ENCODE measurements at places on chromosomes 12 and 14. TPM values are rescaled to one million over a fixed set of nuclear protein-coding genes. Genes with fewer than 3 reads are reported as not detected.

- no peak overlapping the region for H3K4me3 ChIP-seq
- no peaks in the 10 kb centered on the region for H3K27me3 ChIP-seq
- no peak overlapping the region for H3K27ac ChIP-seq
- no peak for DNase-seq
- no peaks in the 10 kb centered on the region for H3K36me3 ChIP-seq
- no peaks in the 10 kb centered on the region for H3K4me1 ChIP-seq
Observed at GRCh38 chr12:117820216-117820907, 148.4 kb downstream of the KSR2 start.

- H3K27me3 ChIP-seq: no peaks in the 10 kb centered on the region
- H3K36me3 ChIP-seq: no peaks in the 10 kb centered on the region
- peaks cover 76% of the 10 kb centered on the region for H3K4me1 ChIP-seq
- DNase-seq: no peak
Observed at GRCh38 chr14:98140862-98141530, 1131.0 kb downstream of the BCL11B start.

DNA sequence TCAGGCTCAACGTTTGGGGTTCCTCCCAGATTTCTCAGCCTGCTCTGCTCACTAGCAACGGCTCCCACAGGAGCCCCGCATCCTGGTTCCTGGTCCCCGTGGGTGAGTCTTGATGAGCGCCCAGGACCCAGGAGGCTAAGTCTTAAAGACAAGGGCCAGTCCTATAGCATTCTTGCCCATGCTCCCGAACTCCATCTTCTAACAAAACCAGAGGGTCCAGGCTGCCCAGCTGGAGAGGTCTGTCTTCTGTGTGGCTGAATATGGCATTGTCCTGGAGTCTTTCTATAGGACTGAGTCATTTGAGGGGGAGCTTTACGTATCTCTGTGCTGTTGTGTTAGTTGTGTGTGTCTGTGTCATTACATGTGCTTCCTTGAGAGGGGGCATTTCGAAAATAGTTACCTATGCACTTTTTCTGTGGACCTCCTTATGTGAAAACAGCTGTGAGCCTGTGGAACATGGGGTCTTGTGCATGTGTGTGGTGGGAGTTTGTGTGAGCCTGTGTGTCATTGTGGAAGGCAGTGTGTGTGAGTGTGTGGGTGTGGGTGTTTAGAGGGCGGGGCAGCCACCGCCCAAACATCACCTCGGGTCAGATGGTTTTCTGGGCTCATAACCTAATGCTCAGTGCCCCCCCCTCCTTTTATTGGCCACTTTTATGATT lies 9.1 kb upstream of the TBX5 start:
- DNase-seq: no peak
- peaks cover 15% of the 10 kb centered on the region for H3K27me3 ChIP-seq
- H3K27ac ChIP-seq: no peak overlapping the region
- no peak overlapping the region for H3K4me3 ChIP-seq
- no peaks in the 10 kb centered on the region for H3K36me3 ChIP-seq

Gene LRRC9
- total RNA-seq: 0.47 TPM

GRCh38 chr14:50333014-50333509 lies 20.9 kb downstream of the DMAC2L start:
- H3K27me3 ChIP-seq: no peaks in the 10 kb centered on the region
- DNase-seq: no peak
- H3K4me1 ChIP-seq: peaks cover 9% of the 10 kb centered on the region
- no peak overlapping the region for H3K27ac ChIP-seq
- H3K4me3 ChIP-seq: no peak overlapping the region
- peaks cover 4% of the 10 kb centered on the region for H3K36me3 ChIP-seq

- no peaks in the 10 kb centered on the region for H3K36me3 ChIP-seq
- no peaks in the 10 kb centered on the region for H3K4me1 ChIP-seq
- no peak overlapping the region for H3K27ac ChIP-seq
- H3K27me3 ChIP-seq: no peaks in the 10 kb centered on the region
- no peak for DNase-seq
Observed at GRCh38 chr12:71400481-71400880, 39.1 kb upstream of the LGR5 start.

- peak overlapping the region; percentile 79 for H3K4me3 ChIP-seq
- no peaks in the 10 kb centered on the region for H3K36me3 ChIP-seq
- H3K4me1 ChIP-seq: peaks cover 90% of the 10 kb centered on the region
- peak overlapping the region; percentile 86 for H3K27ac ChIP-seq
Observed at GRCh38 chr12:122894193-122895121, 1.5 kb downstream of the VPS37B start.

Gene GPR132
- 47.3 TPM for total RNA-seq

Gene PNP
- 106 TPM for total RNA-seq

DNA sequence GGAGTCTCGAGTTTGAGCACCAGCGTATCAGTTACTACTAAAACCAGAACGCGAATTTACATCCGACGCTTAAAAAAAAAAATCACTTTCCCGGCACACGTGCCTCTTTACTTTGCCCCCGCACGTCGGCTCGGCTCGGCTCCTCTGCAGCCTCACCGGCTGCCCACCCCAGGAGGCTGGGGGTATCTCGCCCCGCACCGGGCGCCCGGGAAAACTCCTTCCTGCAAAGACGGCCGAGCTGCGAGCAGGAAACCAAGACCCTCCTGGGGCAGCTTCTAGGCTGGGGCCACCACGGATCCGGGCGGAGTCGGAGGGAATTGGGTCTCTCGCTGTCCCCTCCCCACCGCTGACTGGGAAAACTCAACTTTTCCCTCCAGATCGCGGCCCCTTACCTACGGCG lies 610 bp downstream of the VSIG10 start:
- H3K4me1 ChIP-seq: peaks cover 5% of the 10 kb centered on the region
- peak overlapping the region; percentile 49 for H3K4me3 ChIP-seq
- H3K27ac ChIP-seq: no peak overlapping the region
- H3K27me3 ChIP-seq: no peaks in the 10 kb centered on the region

DNA sequence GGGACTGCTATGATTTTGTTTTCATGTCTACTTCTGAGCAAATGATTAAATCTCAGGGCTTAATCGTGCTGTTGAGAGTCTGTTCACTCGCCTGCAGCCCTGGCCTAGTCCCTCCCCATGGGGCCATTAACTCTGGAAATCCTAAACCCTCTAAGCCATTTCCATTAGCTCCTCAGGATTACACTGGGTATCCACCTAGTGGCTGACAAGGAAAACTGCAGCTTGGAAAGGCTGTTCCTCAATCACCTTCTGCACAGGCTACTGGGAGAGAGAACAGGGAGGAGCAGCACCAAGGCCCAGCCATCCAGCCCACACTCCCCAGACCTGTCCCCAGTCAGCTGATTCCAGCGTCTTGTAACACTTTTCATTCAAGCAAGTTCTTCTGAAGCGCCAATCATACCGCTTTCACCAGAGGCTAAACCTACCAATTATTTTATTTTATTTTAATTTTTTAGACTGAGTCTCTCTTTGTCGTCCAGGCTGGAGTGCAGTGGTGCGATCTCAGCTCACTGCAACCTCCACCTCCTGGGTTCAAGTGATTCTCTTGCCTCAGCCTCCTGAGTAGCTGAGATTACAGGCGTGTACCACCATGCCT lies 48.7 kb downstream of the NEUROD4 start:
- H3K4me1 ChIP-seq: no peaks in the 10 kb centered on the region
- no peaks in the 10 kb centered on the region for H3K36me3 ChIP-seq
- DNase-seq: peak; percentile 47
- no peaks in the 10 kb centered on the region for H3K27me3 ChIP-seq

DNA sequence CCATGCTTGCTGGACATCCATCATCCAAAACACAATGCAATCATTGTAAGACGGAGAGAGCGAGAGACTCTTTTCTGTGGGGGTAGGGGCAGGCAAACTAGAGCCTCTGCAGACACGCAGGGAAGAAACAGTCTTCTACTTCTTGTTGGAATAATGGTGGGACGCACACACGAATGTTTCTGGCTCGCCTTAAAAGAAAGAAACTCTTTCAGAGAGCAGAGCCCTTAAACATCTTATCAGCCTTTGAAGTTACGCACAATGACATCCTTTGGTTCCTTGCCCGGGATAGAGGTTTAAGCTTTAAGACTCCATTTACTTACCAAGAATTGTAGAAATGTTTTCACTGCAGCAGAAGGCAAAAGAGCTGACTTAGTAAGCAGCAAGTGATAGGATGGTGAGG lies 133.8 kb upstream of the FOXN3 start:
- H3K27me3 ChIP-seq: no peaks in the 10 kb centered on the region
- H3K4me3 ChIP-seq: no peak overlapping the region

Gene SMIM41
- total RNA-seq: not detected

- H3K4me1 ChIP-seq: peaks cover 66% of the 10 kb centered on the region
- H3K27me3 ChIP-seq: no peaks in the 10 kb centered on the region
- no peak overlapping the region for H3K4me3 ChIP-seq
Observed at GRCh38 chr14:69644814-69645213, 33.4 kb downstream of the SUSD6 start.

GRCh38 chr12:120126635-120127005 lies 10.1 kb upstream of the RAB35 start:
- no peak overlapping the region for H3K4me3 ChIP-seq
- H3K27ac ChIP-seq: no peak overlapping the region
- peaks cover 40% of the 10 kb centered on the region for H3K36me3 ChIP-seq
- no peak for DNase-seq

DNA sequence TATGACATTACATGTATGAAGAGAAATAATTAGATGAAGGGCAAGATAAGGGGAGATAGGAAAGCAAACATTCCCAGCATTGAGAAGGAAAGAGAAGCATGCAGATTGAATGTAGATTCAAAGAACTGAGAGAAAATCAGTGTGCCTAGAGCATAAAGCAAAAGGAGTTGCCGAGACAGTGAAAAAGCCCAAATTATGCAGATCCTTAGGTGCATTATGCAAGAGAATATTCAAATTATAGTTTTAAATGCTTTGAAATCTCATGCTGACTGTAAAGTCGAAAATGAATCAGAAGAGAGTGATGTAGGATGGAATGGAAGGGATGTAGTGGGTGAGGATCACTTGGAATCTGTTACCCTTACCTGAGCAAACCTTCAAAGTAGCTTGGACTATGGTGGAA lies 49.9 kb downstream of the PPP4R4 start:
- H3K27me3 ChIP-seq: no peaks in the 10 kb centered on the region
- H3K4me3 ChIP-seq: no peak overlapping the region
- no peaks in the 10 kb centered on the region for H3K4me1 ChIP-seq
- no peak for DNase-seq
- no peak overlapping the region for H3K27ac ChIP-seq

DNA sequence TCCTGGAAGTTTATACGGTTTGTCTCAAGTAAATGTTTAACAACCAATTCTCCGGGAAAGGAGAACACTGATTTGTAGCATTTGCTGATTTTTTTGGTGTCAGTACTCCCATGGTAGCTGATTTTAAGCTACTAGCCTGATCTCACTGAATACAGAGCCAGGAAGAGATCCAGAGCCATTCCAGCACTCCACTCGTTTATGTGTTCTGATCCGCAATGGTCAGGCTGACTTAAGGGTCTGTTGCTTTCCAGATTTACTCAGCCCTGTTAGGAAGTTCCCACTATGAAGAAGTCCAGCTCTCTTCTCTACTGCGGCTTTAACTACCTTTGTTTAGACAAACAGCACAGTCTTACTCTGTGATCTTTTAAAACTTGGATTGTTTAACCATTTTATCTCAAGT lies 38.0 kb upstream of the NID2 start:
- DNase-seq: no peak
- no peaks in the 10 kb centered on the region for H3K36me3 ChIP-seq
- no peaks in the 10 kb centered on the region for H3K4me1 ChIP-seq
- H3K27me3 ChIP-seq: no peaks in the 10 kb centered on the region

- H3K4me1 ChIP-seq: peaks cover 21% of the 10 kb centered on the region
- no peak overlapping the region for H3K27ac ChIP-seq
- H3K27me3 ChIP-seq: no peaks in the 10 kb centered on the region
- peaks cover 31% of the 10 kb centered on the region for H3K36me3 ChIP-seq
Observed at GRCh38 chr12:110035534-110036104, 12.7 kb downstream of the C12orf76 start.

- H3K36me3 ChIP-seq: no peaks in the 10 kb centered on the region
- H3K4me1 ChIP-seq: peaks cover 22% of the 10 kb centered on the region
- no peak for DNase-seq
- H3K27ac ChIP-seq: no peak overlapping the region
Observed at GRCh38 chr14:105317546-105317945, 3.0 kb downstream of the PACS2 start.

GRCh38 chr14:93951635-93952540 lies 24.5 kb downstream of the ASB2 start:
- H3K27me3 ChIP-seq: no peaks in the 10 kb centered on the region
- no peak overlapping the region for H3K4me3 ChIP-seq
- H3K4me1 ChIP-seq: peaks cover 51% of the 10 kb centered on the region
- DNase-seq: no peak
- H3K36me3 ChIP-seq: peaks cover 5% of the 10 kb centered on the region
- H3K27ac ChIP-seq: no peak overlapping the region

GRCh38 chr12:17691369-17691768 lies 398.6 kb downstream of the RERGL start:
- H3K27me3 ChIP-seq: no peaks in the 10 kb centered on the region
- no peak for DNase-seq
- no peak overlapping the region for H3K27ac ChIP-seq
- no peak overlapping the region for H3K4me3 ChIP-seq

DNA sequence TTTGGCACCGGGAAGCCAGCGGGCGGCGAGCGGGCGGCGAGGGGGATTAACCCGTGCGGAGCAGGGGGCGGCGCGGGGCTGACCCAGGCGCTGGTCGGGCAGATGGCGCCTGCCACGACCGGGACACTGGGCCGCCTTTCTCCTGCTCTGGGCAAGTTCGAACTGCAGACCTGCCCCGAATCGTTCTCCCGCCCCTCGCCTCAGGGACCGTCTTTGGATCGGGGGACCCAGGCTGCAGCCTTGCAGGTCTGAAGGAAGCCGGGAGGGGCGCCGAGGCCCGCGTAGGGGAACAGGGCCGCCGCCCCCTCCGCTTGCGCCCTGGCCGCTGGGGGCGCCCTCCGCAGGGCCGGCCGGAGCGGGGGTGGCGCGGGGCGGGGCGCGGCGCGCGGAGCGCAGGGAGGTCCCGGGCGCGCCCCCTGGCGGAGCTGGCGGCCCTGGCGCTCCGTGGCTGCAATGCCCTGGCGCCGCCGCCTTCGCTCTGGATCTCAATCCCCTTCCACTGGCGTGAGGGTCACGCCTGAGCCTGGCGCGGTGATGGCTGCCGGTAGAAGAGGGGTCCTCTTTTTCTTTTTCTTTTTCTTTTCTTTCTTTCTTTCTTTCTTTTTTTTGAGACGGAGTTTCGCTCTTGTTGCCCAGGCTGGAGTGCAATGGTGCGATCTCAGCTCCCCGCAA lies 449 bp upstream of the LTBP2 start:
- H3K27ac ChIP-seq: no peak overlapping the region
- DNase-seq: peak; percentile 85
- peak overlapping the region; percentile 17 for H3K4me3 ChIP-seq
- H3K27me3 ChIP-seq: no peaks in the 10 kb centered on the region
- no peaks in the 10 kb centered on the region for H3K36me3 ChIP-seq

GRCh38 chr12:1322821-1323220 lies 271.6 kb downstream of the FBXL14 start:
- H3K27ac ChIP-seq: no peak overlapping the region
- H3K4me1 ChIP-seq: no peaks in the 10 kb centered on the region
- H3K4me3 ChIP-seq: no peak overlapping the region
- no peaks in the 10 kb centered on the region for H3K27me3 ChIP-seq
- DNase-seq: no peak
- no peaks in the 10 kb centered on the region for H3K36me3 ChIP-seq
